ENCODE measurements at places on chromosomes 4 and X.

- no peak for DNase-seq
These were observed 387.0 kb upstream of the ACTRT1 start for GRCh38 chrX:128439159-128439558.

GRCh38 chr4:98887145-98887544 lies 41.8 kb downstream of the EIF4E start:
- DNase-seq = no peak

DNA sequence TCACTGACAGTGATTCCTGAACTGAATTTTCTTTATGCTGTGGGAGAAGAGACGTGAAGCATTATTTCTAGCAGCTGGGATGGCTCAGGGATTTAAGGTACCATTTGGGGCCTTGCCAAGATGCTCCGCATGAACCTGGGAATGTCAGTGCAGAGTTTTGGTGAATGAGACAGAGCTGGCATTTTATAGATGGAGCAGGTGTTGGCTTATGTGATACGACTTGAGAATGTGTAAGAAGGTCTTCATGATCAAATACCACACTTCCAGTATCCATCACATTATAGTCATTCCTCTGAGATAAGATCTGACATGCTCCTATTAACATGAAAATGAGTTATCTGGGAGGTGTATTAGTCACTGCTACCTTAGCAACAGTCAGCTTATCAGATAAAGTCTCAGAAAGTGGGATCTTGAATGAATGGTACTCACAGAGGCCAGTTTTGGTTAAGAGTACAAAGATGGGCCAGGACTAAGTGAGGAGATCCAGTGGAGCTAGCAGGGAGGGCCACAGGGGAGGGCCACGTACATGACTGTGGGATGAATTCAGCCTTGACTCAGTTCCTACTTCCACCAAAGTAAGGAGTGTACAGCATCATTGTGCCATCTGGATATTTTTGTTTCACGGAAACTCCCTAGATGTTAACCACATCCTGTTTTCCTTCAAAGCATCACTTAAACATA lies 116.7 kb downstream of the SPCS3 start:
- DNase-seq = no peak

DNA sequence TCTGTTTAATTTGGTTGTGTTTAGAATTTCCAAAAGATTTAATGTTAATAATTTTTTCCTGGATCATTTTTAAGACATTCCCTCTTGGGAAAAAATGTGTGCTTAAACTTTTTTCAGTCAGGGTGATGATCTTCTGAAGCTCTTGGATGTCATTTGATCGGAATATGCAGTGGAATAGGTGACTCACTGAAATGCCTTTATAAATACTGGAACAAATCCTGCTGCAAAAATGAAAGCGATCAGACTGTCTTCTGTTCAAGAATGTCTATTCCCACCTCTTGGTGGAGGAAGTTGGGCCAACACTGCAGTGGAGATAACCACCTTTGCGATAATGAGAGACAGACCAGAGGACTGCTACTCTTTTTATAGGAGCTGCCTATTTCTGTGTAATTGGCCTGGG lies 46.7 kb downstream of the LARP1B start:
- no peak for DNase-seq

- DNase-seq = no peak
These were observed 1.2 kb downstream of the CXCL2 start for GRCh38 chr4:74097631-74098426.

DNA sequence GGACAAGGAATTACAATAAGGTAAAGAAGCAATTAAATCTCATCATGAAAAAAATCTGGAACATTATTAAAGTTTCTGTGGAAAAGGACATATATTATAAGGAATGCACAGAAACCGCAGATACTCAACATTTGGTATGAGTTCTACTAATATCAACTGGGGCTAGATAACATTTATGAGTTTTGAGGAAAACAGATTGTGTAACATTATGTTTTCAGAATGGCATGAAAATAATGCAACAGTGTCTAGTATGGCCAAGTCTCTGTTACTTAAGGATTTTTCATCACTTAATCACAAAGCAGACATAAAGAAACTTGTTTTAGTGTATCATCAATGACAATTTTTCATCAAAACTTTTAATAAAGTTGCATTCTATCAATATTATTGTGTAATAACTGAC lies 785.0 kb downstream of the GLUD2 start:
- no peak for DNase-seq

DNA sequence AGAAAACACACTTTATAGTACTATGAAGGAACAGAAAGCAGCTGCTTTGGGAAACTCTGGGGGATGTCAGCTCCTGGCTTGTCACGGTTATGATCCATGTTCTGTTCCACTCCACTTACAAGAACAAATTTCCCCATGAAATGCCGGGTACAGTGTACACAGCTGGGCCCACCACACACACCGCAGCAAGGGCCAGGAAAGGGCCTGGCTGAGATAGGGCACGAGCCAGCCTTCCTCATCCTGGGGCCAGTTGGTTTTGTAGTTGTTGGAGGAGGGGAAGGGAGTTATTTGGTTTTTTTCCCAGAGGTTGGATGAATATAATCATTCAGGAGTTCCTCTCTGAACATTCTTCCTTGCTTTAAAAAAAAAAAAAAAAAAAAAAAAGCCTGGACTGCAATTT lies 56.8 kb downstream of the SEPSECS start:
- DNase-seq = no peak

GRCh38 chr4:61182915-61183314 lies 17.2 kb upstream of the ADGRL3 start:
- no peak for DNase-seq

DNA sequence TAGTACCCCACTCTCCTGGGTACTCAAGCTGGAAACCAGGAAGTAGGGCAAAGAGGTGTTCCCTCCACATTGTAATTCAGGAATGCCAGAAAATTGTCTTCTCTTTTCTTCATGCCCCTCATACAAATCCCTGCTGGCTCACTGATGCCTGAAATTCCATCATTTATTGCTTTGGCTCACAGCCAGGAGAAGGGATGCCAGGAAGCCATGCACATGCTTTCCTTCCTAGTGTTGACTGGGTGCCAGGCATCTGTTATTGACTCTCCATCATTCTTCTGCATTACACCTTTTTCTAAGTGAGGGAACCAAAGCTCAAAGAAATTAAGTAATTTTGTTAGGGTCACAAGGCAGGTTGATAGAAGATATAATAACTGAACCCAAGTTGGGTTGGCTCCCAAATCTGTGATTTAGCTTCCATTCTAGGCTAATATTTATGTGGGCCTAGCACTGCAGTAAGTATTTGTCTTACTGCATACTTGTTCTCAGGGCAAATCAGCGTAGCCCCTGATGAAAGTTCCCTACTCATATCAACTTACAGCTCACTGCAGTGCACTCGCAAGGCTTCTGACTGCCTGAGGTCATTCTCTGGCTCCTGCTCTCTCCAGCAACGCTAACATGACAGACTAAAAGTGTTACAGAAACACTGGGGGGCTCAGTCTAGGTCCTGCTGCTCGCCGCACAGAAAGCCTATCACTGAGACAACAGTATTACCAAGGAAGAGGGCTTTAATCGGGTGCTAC lies 89.0 kb downstream of the TRAPPC11 start:
- DNase-seq = no peak

DNA sequence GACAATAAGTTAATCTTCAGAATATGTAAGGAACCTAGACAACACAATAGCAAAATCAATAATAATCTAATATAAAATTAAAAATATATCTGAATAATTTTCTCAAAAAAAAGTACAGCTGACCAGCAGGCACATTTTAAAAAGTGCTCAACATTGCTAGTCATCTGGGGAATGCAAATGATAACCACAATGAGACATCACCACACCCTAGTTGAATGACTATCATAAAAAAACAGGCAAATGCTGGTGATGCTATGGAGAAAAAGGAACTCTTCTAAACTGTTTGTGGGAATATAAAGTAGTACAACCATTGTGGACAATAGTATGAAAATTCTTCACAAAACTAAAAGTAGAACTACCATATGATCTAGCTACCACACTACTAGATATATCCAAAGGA lies 956.9 kb upstream of the NDST4 start:
- DNase-seq = no peak

DNA sequence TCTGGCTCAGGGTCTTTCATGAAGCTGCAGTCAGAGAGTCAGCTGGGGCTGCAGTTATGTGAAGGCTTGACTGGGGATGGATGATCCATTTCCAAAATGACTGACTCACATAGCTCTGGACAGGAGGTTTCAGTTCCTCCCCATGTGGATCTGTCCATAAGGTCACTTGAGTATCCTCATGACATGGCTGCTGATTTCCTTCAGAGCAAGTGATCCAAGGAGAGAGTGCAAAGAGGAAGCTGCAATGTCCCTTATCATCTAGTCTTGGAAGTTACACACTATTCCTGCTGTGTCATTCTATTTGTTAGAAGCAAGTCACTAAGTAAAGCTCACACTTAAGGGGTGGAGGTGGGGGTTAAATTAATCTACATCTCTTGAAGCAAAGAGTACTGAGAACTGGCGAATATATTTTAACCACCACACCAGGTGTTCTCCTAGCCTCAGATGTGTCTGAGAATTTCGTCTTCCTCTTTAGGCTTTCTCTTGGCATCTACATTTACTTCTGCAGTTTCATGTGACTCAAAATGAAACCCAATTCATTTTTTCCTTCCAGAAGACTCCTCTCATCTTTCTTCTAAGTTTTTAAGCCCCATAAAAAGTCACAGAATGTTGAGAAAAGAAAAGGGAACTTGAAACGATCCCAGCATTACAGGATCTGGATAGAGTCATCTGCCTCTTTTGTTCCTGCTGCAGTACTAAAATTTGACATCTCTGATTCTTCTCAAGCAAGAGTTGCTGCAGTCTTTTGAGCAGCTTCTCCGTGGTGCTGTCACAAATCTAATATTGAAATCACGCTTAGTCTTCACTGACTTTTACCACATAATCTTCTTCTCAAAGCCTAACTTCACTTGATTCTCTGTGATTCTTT lies 3.8 kb upstream of the GRPR start:
- DNase-seq = no peak

GRCh38 chr4:78065508-78066192 lies 8.5 kb downstream of the FRAS1 start:
- no peak for DNase-seq
